SJSA1 (cell line): ENCODE measurements at places on chromosomes 7 and 10. TPM values are rescaled to one million over a fixed set of nuclear protein-coding genes. Genes with fewer than 3 reads are reported as not detected.

GRCh38 chr10:88489107-88489506 lies 94.0 kb downstream of the RNLS start:
- H3K4me3 ChIP-seq = no peak overlapping the region
- H3K27ac ChIP-seq = no peak overlapping the region
- H3K4me1 ChIP-seq = no peaks in the 10 kb centered on the region
- H3K36me3 ChIP-seq = no peaks in the 10 kb centered on the region
- H3K27me3 ChIP-seq = no peaks in the 10 kb centered on the region
- DNase-seq = no peak

DNA sequence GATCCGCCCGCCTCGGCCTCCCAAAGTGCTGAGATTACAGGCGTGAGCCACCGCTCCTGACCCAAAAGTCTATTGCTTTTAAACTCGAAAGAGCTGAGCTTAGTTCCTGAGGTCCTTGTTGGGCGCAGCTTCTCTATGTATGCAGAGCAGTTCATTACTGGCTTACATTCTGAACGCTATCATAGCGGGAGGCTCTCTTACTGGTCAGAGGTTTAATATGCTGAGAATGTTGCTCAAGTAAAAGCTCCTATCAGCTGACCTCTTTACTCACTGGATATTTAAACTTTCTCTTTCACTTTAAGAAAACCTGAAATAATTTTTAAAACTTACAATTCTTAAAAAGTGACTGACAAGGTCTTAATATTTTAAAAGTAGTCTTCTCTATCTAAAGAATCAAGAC lies 160.8 kb upstream of the WNT16 start:
- H3K4me3 ChIP-seq = no peak overlapping the region
- H3K4me1 ChIP-seq = no peaks in the 10 kb centered on the region
- H3K36me3 ChIP-seq = no peaks in the 10 kb centered on the region; the same call in 1 of the 2 replicates
- no peaks in the 10 kb centered on the region for H3K27me3 ChIP-seq

- H3K27me3 ChIP-seq = no peaks in the 10 kb centered on the region; the same call in 1 of the 2 replicates
- no peaks in the 10 kb centered on the region for H3K36me3 ChIP-seq
- no peak overlapping the region for H3K27ac ChIP-seq
- DNase-seq = no peak
Observed at GRCh38 chr10:108688314-108688713, 1235.0 kb downstream of the XPNPEP1 start.

DNA sequence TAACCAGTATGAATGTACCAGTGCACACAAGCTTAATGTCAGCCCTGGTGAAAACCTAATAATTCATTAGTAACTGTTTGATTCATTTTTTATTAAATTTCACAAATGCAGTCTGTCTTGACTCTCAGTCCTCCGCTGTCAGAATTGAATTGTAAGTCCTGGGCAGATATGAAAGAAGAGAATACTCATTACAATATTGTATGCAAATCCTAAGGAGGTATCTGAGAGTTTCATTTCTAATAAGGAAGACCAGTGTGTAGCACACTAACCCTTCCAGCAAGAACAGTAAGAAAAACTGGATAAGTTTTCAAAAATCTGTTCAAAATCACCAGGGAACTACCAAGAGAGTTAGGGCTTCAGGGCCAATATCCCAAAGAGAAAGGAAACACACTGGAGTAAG lies 652.1 kb downstream of the SUGCT start:
- no peak overlapping the region for H3K27ac ChIP-seq
- H3K36me3 ChIP-seq = no peaks in the 10 kb centered on the region
- H3K4me1 ChIP-seq = no peaks in the 10 kb centered on the region
- H3K4me3 ChIP-seq = no peak overlapping the region

DNA sequence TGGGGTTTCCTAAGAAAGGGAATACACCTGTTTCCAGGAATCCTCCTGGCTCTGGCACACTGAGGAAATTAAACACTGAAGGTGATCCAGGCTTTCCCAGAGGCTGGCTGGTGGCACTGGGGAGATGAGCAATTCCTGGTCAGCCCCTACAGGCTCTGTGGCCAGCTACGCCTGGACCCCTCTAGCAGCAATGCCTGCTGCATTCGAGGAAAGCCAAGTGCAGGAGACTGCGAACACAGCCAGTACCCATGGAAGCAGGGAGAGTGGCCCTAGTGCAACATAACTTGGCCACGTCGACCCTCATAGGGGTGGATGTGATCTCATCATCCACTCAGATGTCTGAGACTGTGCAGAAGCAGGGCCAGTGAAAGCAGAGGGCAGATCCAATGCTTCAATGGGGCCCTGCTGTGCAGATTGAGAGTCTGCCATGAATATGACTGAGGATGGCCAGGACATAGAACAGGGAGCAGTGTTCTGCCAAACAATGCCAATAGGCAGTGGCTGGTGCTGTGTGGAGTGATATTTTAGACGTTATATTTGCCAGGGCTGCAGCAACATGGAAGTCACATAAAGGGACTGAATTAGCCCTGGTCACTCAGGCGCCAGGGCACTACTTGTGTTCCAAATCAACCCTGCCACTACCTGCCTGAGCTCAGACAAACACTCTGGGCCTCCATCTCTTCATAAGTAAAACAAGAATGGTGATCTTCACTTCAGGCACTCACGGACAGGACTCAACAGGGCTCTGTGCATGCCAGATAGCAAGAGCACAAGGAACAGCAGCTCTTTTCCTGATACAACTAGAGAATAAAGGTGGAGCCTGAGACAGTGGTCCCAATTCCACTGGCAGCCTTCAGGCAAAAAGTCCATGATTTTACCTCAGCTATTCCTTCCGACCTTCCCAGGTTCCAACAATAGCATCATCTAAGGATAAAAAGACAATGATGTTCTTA lies 2.4 kb downstream of the ZNF488 start:
- no peak for DNase-seq
- no peak overlapping the region for H3K27ac ChIP-seq
- H3K4me3 ChIP-seq = no peak overlapping the region

- no peak overlapping the region for H3K27ac ChIP-seq
- peaks cover 2% of the 10 kb centered on the region; the same call in 1 of the 2 replicates for H3K27me3 ChIP-seq
- H3K4me1 ChIP-seq = no peaks in the 10 kb centered on the region
- no peak for DNase-seq
Observed at GRCh38 chr10:23343591-23344240, 881 bp downstream of the C10orf67 start.

GRCh38 chr10:101997803-101998202 lies 58.2 kb downstream of the ARMH3 start:
- no peak overlapping the region for H3K4me3 ChIP-seq
- no peak for DNase-seq
- H3K36me3 ChIP-seq = peaks cover 33% of the 10 kb centered on the region

GRCh38 chr7:7099584-7100014 lies 82.7 kb upstream of the C1GALT1 start:
- H3K4me3 ChIP-seq = no peak overlapping the region
- peak; percentile 96 for DNase-seq
- H3K36me3 ChIP-seq = no peaks in the 10 kb centered on the region

GRCh38 chr10:77360835-77361234 lies 276.8 kb downstream of the KCNMA1 start:
- no peak overlapping the region for H3K27ac ChIP-seq
- DNase-seq = no peak
- H3K36me3 ChIP-seq = no peaks in the 10 kb centered on the region
- H3K4me1 ChIP-seq = peaks cover 28% of the 10 kb centered on the region

GRCh38 chr10:11387044-11387443 lies 224.4 kb downstream of the USP6NL start:
- DNase-seq = no peak
- no peak overlapping the region for H3K4me3 ChIP-seq
- H3K36me3 ChIP-seq = no peaks in the 10 kb centered on the region
- no peaks in the 10 kb centered on the region for H3K27me3 ChIP-seq
- no peaks in the 10 kb centered on the region for H3K4me1 ChIP-seq

DNA sequence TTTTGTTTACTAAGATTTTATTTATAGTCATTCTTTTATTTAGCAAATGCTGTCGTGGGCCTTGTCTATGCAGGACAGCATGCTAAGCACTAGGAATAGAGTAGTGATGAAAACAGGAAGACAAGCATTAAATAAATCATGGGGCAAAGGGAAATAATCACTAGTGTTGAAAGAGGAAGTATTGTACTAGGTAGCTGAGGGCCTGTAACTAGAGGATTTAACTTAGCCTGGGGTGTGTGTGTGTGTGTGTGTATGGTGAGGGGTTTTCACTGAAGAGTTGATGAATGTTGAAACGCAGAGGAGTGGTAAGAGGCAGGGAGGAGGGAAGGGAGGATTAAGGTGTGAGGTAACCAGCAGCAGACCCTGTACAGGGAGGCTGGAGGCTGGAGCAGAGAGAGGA lies 446.4 kb downstream of the SDK1 start:
- no peak overlapping the region for H3K27ac ChIP-seq
- no peaks in the 10 kb centered on the region for H3K27me3 ChIP-seq
- DNase-seq = no peak
- H3K4me3 ChIP-seq = no peak overlapping the region
- no peaks in the 10 kb centered on the region for H3K36me3 ChIP-seq

- no peak overlapping the region for H3K27ac ChIP-seq
- DNase-seq = no peak
- no peaks in the 10 kb centered on the region for H3K27me3 ChIP-seq
- no peak overlapping the region for H3K4me3 ChIP-seq
- H3K36me3 ChIP-seq = peaks cover 16% of the 10 kb centered on the region
Observed at GRCh38 chr10:94131885-94132284, 138.2 kb downstream of the PLCE1 start.

DNA sequence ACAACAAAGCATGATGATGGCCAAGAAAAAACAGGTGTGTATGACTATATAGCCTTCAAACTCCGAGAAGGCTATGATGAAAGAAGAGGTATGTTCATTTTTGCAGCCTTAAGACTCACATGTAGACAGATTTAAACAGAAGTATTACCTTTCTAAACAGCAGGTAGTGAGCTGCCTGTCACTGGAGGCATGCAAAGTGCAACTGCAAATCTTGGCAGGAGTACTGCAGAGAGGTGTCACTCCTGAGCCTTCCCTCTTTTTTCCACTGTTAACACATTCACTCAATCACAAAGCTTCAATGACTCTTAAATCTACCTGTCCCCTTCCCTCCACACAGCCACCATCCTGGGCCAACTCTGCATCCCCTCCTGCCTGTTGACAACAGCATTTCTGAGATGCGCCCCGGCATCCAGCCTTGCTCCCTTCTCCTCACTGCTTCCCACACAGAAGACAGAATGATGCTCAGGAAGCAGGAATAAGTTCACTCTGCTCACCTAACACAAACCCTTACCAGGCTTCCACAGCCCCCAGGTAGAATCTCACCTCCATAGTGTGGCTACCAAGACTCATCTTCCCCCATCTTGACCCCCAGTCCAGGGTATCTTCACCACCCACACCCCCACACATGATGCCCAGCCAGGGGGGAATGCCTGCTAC lies 161.9 kb upstream of the ZMIZ1 start:
- DNase-seq = no peak
- H3K27ac ChIP-seq = no peak overlapping the region
- 0 out of 2 replicates have a peak, but pooled peaks cover under 1% of the 10 kb centered on the region for H3K4me1 ChIP-seq
- H3K4me3 ChIP-seq = no peak overlapping the region
- H3K27me3 ChIP-seq = no peaks in the 10 kb centered on the region

GRCh38 chr7:16356301-16356958 lies 64.9 kb downstream of the CRPPA start:
- no peak overlapping the region for H3K4me3 ChIP-seq
- no peaks in the 10 kb centered on the region for H3K27me3 ChIP-seq
- no peaks in the 10 kb centered on the region; the same call in 1 of the 2 replicates for H3K4me1 ChIP-seq
- DNase-seq = no peak
- H3K36me3 ChIP-seq = no peaks in the 10 kb centered on the region

DNA sequence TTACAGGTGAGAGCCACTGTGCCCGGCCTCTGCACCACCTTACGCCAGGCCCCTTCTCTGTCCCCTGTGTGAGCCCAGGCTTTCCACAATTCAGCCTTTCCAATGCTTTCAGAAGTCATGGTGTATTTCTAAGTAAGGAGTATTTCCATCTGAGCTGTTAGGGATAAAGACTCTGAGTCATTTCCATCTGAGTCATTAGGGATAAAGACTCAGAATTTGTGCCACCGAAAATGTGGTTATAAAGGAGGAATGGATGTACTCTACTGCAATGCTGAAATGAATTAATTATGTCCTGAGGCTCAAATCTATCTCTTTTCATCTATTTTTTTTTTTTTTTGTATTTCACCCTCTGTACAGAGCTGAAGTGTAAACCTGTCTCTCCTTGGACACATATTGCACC lies 84.0 kb downstream of the GATA3 start:
- H3K4me1 ChIP-seq = 0 out of 2 replicates have a peak, but pooled peaks cover 2% of the 10 kb centered on the region
- DNase-seq = no peak
- no peaks in the 10 kb centered on the region for H3K36me3 ChIP-seq
- no peaks in the 10 kb centered on the region; the same call in 1 of the 2 replicates for H3K27me3 ChIP-seq
- H3K4me3 ChIP-seq = no peak overlapping the region

- H3K4me3 ChIP-seq = no peak overlapping the region
- H3K4me1 ChIP-seq = no peaks in the 10 kb centered on the region
- no peak overlapping the region for H3K27ac ChIP-seq
- DNase-seq = no peak
Observed at GRCh38 chr10:5509691-5510090, 10.3 kb upstream of the CALML5 start.

GRCh38 chr7:70645876-70646351 lies 486.0 kb upstream of the GALNT17 start:
- H3K4me3 ChIP-seq = no peak overlapping the region
- no peaks in the 10 kb centered on the region for H3K4me1 ChIP-seq
- H3K36me3 ChIP-seq = no peaks in the 10 kb centered on the region
- DNase-seq = no peak
- H3K27me3 ChIP-seq = no peaks in the 10 kb centered on the region
- H3K27ac ChIP-seq = no peak overlapping the region

OPN4 gene
- total RNA-seq = not detected in 2 replicates

NKX2-3 gene
- total RNA-seq = 1.4 TPM in 1 of 2 replicates, not detected in the other

ZNF804B gene
- total RNA-seq = not detected in 2 replicates

TRIM73 gene
- total RNA-seq = 0.39 and 0.75 TPM in 2 replicates

VOPP1 gene
- 88.2 and 107 TPM in 2 replicates for total RNA-seq

NAMPT gene
- total RNA-seq = 50.9 and 61.5 TPM in 2 replicates

FBXL13 gene
- total RNA-seq = 0.16 and 0.18 TPM in 2 replicates
